ENCODE measurements at places on chromosomes 12 and 14. TPM values are rescaled to one million over a fixed set of nuclear protein-coding genes. Genes with fewer than 3 reads are reported as not detected.

Gene SYNJ2BP
- total RNA-seq = 15.4 TPM

Gene LRRC9
- total RNA-seq = not detected

Gene GLIPR1L1
- not detected for total RNA-seq

Gene ZNF740
- total RNA-seq = 16.8 TPM

Gene SLC4A8
- 3.3 TPM for total RNA-seq
